ENCODE measurements at places on chromosomes 7 and 10. TPM values are rescaled to one million over a fixed set of nuclear protein-coding genes. Genes with fewer than 3 reads are reported as not detected.
A peak's percentile ranks its signal among the peaks of the same experiment; 100 is the strongest.

DNA sequence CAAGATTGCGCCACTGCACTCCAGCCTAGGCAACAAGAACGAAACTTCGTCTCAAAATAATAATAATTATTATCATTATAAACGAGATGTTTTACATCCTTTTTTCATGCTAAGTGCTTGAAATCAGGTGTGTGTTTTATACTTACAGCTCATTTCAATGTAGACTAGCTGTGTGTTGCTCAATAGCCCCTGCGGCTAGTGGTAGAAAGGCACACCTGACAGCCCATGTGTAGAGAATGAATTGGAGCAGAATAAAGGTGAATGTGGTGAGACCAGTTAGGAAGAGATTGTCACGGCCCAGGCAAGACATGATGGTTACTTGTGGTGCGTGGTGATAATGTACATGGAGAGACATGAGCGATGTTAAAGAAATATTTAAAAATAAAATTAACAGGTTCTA lies 86.7 kb upstream of the TMEM26 start:
- H3K4me1 ChIP-seq, result no peaks in the 10 kb centered on the region
- no peak for DNase-seq
- H3K27me3 ChIP-seq, result no peaks in the 10 kb centered on the region
- H3K36me3 ChIP-seq, result no peaks in the 10 kb centered on the region
- no peak overlapping the region for H3K4me3 ChIP-seq

GRCh38 chr10:3482200-3482993 lies 302.6 kb downstream of the KLF6 start:
- H3K4me3 ChIP-seq, result no peak overlapping the region
- no peaks in the 10 kb centered on the region for H3K36me3 ChIP-seq
- H3K4me1 ChIP-seq, result peaks cover 60% of the 10 kb centered on the region
- peak; percentile 17 for DNase-seq

GRCh38 chr7:28804990-28805389 lies 153.1 kb downstream of the TRIL start:
- H3K27ac ChIP-seq, result no peak overlapping the region
- no peak overlapping the region for H3K4me3 ChIP-seq
- H3K36me3 ChIP-seq, result no peaks in the 10 kb centered on the region
- no peaks in the 10 kb centered on the region for H3K4me1 ChIP-seq
- DNase-seq, result no peak
- no peaks in the 10 kb centered on the region for H3K27me3 ChIP-seq

- H3K27me3 ChIP-seq, result no peaks in the 10 kb centered on the region
- no peaks in the 10 kb centered on the region for H3K36me3 ChIP-seq
- H3K4me1 ChIP-seq, result peaks cover 12% of the 10 kb centered on the region
- DNase-seq, result no peak
- H3K4me3 ChIP-seq, result no peak overlapping the region
- no peak overlapping the region for H3K27ac ChIP-seq
These were observed 171.8 kb downstream of the SLIT1 start for GRCh38 chr10:97013983-97014382.

Gene FERD3L
- total RNA-seq, result not detected
